ENCODE measurements at places on chromosomes 4 and X.

- DNase-seq, result peak; percentile 53
These were observed 336.3 kb upstream of the PITX2 start for GRCh38 chr4:110959041-110959643.

- DNase-seq, result no peak
These were observed 62.6 kb downstream of the DGKK start for GRCh38 chrX:50407976-50408375.

DNA sequence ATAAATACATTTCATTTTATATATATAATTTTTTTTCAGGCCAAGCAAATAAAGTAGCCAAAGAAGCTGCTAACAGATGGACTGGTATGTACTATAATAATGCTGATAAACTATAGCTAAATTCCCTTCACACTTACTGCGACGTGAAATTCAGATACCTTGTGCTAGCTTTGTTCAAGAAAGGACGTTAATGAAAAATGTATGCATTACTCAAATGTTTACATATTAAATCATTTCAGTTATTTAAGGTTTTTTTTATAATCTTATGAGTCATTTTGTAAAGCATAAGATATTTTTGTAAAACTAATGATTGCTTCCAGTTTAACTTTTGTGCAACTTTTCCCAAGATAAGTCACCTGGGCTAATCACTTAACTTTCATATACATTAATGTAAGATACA, 57.2 kb upstream of the TMEM131L start:
- no peak for DNase-seq

DNA sequence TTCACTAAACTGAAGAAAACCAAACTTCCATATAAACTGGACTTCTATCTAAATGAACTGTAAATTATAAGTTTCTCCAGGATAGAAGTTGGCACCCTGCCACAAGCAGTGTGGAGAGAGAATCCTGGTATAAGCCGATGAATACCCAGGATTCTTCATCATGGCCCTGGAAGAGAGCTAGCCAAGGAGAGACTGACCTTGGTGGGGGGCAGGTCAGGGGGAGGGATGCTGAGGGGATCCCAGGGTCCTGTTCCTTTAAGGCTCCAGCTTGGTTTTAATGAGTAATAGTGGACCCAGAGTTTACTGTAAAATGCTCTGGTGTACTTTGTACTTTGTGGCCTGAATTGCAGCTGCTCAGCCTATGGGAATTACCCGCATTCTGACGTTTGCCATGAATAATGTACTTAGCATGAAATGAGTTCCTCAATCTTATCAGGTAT, 16.9 kb downstream of the RASSF6 start:
- no peak for DNase-seq

DNA sequence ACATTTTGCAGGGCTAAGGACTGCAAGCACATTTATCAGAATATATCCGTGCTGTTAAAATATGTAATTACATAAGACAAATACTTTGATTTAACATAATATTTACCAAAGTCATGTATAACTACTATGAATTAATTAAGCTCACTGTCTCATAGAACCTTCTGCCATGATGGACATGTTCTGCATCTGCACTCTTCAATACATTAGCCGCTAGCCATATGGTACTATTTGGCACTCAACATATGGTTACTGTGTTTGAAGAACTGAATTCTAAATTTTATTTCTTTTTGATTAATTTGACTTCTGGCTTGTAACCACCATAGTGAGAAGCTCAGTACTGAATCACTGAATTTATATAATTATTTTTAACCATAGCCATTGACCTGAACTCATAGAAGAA, 427.0 kb upstream of the TRAM1L1 start:
- no peak for DNase-seq

DNA sequence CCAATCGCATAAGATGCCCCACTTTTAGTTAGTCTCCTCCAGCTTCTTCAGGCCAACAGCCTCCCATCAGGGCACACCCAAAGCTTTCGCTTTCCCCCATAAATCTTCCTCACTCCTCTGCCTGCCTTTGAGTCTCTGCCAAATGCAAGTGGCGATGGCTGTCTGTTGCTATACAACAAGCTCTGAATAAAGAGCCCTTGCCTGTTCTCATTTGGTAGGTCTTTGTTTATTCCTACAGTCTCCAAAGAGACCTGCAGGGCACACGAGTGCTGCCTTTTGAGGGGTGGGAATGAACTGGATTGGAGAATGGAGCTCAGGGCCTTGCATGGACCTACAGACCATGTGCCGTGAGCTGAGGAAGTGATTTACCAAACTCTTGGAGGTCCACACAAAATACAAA, 52.2 kb upstream of the SOD3 start:
- DNase-seq, result no peak

- no peak for DNase-seq
These were observed 7.6 kb upstream of the HERC5 start for GRCh38 chr4:88449290-88449689.

GRCh38 chr4:98447648-98448047, 186.5 kb downstream of the RAP1GDS1 start:
- DNase-seq, result no peak

GRCh38 chr4:48241731-48242130, 27.9 kb downstream of the TEC start:
- DNase-seq, result no peak

DNA sequence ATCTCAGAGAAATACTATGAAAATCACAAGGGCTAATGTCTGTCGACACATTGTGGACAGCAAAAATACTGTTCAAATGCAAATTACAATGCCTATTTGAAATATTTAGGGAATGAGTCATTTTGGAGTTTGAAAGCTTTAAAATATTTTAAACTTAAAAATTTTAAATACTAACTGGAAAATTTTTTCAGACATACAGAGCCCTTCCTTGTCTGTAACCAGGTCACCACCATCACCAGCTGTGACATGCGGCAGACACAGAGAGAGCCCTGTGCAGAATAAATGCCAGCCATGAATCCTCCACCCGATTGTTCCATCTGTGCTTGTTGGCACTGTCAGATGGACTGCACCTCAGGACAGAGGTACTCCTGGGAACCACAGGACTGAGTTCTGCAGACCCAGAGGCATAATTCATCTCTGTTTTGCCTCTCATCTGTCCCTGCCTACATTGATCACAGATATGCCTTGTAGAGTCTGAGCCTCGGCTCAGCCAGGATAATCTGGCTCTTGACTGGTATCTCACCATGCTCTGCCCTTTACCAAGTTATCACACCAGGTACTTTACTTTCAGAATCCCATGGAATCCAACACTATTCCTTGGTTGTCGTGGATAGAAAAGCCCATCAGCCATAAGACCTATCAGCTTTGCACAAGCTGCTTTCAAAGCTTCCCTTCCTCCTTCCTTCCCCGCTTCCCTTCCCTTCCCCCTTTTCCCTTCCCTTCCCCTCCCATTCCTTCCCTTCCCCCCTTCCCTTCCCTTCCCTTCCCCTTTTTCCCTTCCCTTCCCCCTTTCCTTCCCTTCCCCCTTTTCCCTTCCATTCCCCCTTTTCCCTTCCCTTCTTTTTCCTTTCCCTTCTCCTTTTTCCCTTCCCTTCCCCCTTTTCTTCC, 67.2 kb downstream of the TBC1D9 start:
- DNase-seq, result peak; percentile 28

- peak; percentile 13 for DNase-seq
These were observed 213.4 kb downstream of the IL15 start for GRCh38 chr4:141849778-141850177.

DNA sequence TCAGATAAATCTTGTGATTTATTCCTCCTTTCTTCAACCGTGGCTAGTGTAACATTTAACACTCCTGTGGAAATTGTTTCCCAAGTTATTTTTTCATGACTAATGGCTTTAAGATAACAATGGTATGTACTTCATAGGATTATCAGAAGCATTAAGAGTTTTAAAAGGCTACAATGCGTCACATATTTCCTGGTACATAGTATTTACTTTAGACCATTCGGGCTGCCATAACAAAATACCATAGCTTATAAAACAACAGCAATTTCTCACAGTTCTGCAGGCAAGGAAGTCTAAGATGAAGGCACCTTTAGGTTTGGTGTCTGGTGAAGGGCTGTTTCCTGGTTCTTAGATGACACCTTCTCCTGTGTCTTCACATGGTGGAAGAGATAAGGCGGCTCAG, 158.6 kb downstream of the PAPSS1 start:
- no peak for DNase-seq

DNA sequence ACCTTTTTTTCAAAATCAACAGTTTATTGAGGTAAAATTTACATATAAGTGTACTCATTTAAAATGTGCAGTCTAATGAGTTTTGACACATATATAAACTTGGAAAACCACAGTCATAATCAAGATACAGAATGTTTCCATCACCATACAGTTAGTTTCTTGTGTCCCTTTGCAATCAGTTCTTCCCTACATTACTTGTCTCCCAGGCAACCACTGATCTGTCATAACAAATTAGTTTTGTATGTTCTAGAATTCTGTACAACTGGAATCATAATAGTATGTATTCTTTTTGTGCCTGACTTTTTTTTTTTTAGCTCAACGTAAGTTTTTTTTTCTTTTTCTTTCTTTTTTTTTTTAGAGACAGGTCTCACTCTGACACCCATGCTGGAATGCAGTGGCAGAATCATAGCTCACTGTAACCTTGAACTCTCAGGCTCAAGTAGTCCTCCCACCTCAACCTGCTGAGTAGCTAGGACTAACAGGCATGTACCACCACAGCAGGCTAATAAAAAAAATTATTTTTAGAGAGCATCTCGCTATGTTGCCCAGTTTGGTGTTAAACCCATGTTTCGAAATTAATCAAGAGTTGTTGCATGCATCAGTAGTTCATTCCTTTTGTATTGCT, 26.9 kb downstream of the ARFIP1 start:
- DNase-seq, result no peak

DNA sequence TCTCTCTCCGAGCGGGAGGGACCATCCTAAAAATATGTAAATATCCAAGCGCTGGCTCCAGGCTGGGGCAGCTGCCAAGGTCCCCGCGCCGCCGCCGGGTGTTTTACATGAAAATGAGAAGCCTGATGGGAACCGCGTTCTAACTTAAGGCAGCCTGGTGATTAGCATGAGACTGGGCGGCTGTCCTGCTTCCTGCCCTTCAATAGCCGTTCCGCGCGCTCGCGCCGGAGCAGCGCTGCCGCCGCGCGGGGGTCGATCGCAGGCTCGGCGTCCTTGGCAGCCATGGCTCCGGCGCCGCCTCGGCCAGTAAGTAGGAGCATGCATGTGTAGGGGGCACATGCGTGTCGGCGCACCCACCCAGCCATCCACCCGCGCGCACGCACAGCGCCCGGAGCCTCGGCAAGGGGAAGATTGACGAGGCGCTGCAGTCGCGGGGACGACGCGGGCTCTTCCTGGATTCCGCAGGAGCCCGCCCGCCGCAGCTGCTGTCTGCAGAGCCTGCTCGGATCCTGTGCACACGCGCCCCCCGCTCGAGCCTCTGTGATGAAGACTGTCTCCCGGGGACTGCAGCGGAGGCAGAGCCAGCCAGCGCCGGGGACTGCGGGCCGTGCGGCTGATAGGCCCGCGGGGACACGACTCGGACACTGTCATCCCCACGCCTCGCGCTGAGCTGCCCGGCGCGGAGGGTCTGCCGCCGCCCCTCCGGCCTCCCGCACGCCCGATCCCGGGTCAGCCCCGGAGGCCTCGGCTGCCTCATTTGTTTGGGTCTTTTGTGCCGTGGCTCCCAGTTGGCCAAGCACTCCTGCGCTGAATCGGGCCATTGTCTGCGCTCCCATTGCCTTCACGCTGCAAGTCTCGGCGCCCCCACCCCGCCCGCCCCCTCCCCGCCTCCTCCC, 734 bp downstream of the STOX2 start:
- DNase-seq, result peak; percentile 32

- no peak for DNase-seq
These were observed 69.8 kb downstream of the FBXL5 start for GRCh38 chr4:15585331-15585730.

- DNase-seq, result no peak
These were observed 76.0 kb downstream of the ABLIM2 start for GRCh38 chr4:8082517-8083055.

- DNase-seq, result peak; percentile 0
These were observed 3.0 kb downstream of the ZIC3 start for GRCh38 chrX:137568741-137569469.

GRCh38 chr4:85632981-85633380, 158.0 kb downstream of the ARHGAP24 start:
- no peak for DNase-seq
